ENCODE measurements at places on chromosomes 6 and 20.

DNA sequence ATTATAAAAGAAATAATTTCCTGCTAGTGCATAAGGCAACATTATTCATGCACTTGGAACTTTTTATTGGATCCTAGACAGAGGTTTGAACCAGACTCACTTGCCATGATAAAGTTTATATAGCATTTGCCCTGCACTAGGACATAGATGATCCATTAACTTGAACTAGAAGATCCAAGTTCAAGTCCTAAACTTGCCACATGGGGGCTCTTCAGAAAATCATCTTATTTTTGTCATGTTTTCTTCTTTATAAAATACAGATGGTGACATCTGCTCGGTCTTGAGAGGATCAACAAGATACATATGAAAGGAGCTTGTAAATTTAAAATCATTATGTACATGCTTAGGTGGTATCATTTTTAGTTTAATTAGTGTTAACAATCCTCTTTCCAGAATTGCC lies 94.5 kb downstream of the SIM1 start:
- DNase-seq, result no peak

GRCh38 chr6:135222623-135223022 lies 41.5 kb downstream of the MYB start:
- DNase-seq, result no peak

- DNase-seq, result no peak
Observed at GRCh38 chr6:148273962-148274752, 68.5 kb upstream of the SASH1 start.

- no peak for DNase-seq
Observed at GRCh38 chr6:36160147-36160760, 29.9 kb downstream of the MAPK13 start.

DNA sequence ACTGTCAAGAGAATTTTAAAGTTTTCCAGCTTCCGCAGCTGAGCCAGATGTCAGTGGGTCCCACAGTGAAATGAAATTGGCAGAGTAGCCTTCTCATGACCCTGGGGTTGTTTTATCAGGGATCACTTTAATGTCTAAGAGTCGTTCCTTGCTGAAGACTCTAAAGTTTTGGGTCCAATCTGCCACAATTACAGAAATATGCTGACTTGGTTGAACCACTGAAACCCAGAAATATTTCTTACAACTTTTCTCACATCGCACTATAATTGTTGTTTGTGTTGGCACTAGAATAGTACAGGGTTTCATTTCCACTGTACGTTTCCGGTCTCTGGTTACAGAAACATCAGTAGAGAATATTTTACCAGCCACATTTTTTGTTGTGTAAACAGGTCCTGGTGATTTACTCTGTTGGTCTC lies 109.0 kb downstream of the HMGCLL1 start:
- DNase-seq, result no peak

DNA sequence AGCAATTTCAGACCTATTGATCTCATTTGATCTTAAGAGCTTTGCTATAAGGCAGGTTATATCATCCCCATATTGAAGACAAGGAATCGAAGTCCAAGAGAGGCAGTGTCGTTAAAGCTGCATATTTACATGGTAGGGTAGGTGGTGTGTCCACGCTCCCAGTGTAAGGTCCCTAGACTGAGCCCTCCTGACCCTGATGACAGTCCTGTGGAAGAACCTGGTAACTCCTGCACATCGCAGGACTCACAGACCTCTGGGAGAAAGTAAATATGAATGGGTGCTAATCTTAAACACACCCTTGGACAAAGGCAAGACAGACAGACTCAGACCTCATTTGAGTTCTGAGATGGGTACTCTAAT lies 602 bp upstream of the HLA-DPB1 start:
- no peak for DNase-seq

GRCh38 chr20:10047427-10047826 lies 12.6 kb downstream of the ANKEF1 start:
- DNase-seq, result no peak

DNA sequence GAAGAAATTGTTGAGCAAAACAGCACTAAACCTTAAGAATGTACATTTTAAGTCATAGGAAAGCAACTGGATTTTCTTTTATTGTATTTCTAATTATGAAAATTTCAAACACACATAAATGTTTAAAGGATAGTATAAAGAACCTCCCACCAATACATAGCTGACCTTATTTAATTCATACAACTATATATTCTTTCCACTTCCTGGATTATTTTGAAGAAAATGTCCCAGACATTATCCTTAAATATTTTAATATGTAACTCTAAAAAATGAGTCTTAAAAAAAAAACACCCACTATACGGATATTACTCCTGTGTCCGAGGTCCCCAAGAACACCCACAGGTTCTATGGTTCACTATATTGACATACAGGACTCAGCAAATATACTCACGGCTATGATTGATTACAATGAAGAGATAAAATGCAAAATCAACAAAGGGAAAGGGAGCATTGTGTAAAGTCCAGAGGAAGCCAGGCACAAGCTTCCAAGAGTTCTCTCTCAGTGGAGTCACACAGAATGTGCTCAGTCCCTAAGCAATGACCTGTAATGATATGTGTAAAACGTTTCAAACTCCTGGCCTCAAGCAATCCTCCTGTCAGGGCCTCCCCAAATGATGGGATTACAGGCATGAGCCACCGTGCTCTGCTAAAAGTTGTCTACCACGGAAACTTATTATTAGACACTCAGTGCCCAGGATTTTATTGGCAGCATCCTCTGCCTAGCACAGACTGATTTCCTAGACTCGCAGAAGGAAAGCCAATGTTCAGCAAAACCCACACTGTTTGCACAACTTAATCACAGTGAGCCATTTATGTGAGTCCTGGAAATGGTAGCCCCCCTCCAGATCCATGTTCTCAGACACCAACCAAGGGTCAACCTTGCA lies 23.2 kb downstream of the GLYATL3 start:
- DNase-seq, result no peak

DNA sequence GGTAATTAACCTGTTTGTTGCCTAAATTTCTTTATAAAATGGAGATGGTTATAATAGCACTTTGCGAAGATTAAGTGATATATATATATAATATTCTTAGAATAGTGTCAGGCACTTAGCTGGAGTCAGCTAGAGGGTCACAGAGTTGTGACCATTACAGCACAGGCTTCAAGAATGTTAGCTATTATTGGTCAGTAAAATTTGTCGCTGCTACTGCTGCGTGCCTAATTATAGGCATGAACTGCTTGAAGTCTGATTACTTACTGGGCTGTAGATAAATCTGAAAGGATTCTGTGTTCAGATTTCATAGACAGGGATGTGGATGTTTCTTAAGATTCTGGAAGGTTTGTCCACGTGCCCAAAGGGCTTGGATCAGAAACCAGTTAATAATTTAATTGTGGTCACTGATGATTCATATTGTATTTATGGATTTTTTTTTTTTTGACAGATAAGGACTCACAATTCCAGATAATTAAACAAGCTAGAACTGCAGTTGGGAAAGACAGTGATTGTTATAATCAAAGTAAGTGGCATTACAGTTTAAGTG lies 4.7 kb downstream of the SNRNP48 start:
- no peak for DNase-seq

- DNase-seq, result no peak
Observed at GRCh38 chr20:51802170-51802751, at the start of gene SALL4. Gene SALL4 (minus strand): TSS chr20:51802521. CDS start chr20:51802408, 113 bp downstream.

DNA sequence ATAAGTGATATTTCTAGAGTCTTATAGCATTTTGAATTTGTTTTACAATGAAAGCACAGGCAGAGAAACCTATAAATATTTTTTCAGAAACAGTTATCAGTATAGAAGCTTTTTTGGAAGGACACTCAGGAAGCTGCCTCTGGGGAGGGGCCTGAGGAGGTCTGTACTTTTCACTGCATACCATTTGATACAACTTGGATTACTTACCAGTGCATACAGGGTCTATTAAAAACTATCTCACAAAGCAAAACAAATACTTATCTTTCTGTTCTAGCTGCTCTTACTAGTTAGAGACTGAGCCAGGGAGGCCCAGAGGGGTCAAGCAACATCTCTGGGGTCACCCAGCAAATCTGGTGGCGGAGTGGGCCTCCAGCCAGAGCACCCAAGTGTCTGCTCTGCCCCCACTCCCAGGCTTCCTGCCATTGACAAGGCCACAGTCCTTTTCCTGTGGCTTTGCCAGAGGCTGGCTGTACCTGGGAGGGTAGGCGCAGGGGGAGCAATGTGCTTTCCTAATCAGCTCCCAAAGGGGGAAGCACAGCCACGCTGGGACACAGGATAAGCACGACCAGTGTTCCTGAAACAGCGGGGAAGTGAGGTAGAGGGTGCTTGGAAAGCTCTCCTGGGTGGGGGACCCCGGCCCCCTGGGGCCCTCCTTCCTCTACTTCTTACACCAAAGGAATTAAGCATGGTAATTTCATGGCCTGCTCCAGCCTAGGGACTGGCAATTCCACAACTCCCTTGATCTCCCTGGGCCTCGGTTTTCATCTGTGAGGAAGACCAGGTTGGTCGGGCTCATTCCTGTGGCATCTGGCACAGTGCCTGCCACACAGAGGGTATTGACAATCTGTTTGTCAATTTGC lies 7.8 kb downstream of the TCF15 start:
- no peak for DNase-seq

- no peak for DNase-seq
Observed at GRCh38 chr6:157607317-157608109, 215.5 kb upstream of the SNX9 start.

DNA sequence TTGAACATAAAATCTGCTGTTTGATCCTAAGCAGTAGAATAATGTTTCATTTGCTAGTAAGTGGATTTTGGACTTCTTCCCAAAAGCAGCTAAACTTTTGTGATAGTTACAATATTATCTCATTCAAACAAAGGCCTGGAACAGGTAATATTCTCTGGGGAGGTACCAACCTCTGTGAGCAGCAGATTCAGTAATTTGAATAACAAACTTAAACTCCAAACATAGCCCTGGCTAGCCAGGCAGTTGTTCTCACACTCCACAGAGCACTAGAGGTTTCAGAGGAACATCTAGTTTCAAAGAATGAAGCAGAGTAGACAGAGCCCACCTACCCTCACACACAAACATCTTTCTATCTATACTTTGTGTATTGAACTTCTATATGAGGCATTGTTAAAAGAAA lies 40.9 kb downstream of the LGSN start:
- DNase-seq, result no peak

DNA sequence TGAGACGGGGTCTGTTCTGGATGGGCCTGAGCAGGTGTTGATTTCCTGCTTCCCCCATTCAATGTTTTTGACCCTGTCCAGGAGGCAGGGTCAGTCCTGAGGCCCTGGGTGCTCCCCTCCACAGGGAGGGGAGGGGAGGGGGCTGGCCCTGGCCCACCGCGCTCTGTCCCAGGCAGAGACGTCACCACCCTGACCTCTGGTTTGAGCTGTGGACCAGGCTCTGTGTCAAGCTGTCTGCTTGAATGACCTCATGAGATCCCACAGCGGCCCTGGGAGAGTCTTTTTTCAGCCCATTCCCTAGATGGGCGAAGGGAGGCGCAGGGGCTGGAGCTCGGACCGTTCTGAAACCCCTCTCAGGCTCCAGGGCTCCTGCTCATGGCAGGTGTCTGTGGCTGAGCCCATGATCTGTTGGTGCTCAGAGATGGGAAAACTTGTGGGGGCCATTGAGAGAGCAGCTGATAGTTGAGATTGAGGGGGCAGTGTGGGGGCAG lies 8.9 kb upstream of the LKAAEAR1 start:
- no peak for DNase-seq

- DNase-seq, result no peak
Observed at GRCh38 chr20:62618611-62619529, 23.4 kb upstream of the SLCO4A1 start.
